ENCODE measurements at places on chromosomes 2 and 18.

- DNase-seq, result no peak
These were observed 24.3 kb upstream of the STAT1 start for GRCh38 chr2:191038241-191038725.

- DNase-seq, result no peak
These were observed 7.3 kb downstream of the PRADC1 start for GRCh38 chr2:73225513-73226360.

DNA sequence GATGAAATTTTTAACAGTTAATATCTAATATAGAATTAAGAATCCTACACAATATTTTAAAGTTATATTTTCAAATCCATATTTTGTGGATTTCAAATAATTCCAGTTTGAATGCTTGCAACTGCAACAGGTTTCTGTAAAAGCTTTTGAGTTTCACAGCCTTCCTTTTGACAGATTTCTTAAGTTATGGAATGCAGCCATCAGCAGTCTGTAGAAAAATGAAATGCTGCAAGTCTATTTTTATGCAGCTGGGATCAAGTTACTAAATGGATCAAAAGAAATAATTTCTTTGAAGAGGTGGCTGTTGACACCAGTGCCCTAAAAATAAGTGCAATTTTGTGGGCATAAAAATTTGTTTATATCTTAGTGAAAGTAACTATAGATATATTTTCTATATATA lies 657.2 kb downstream of the NRXN1 start:
- DNase-seq, result no peak

- DNase-seq, result no peak
These were observed 418.0 kb downstream of the THSD7B start for GRCh38 chr2:137183206-137183898.

DNA sequence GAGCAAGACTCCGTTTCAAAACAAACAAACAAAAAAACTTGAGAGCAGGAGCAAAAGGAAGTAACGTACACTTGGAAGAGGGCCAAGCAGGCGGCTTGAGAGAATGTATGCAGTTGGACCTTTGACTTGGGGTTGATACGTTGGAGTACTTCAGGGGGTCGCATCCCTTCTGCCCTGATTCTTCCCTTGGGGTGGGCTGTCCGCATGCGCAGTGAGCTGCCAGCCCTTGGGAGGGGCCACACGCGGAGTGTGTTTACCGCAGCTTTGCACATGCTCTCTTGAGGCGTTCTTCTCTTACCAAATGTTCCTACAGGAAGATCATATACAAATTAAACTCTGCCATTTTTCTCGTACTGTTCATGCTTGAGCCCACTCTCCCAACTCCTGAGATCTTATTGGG lies 38.1 kb upstream of the SOCS6 start:
- no peak for DNase-seq

DNA sequence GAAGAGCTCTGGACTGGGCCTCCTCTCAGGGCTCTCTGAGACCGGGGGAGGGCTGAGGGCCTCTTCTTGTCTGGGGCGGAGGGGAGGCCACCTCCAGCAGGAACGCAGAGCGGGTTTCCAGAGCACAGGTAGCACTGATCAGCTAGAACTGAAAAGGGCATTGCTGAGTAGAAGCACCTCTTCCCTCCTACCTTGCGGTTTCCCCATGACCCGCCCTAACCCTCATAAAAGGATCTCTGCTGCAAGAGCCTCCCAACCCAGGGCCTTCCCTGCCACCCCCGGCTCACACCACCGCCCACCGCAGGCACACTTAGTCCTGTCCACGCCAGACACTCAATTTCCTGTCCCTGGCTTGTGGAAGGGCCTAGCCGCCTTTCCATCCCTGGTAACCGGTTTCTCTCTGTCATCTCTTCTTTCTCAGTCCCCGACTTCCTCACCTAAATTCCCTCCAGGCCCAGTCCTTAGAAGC lies 966 bp downstream of the ADCY3 start:
- peak; percentile 45 for DNase-seq

DNA sequence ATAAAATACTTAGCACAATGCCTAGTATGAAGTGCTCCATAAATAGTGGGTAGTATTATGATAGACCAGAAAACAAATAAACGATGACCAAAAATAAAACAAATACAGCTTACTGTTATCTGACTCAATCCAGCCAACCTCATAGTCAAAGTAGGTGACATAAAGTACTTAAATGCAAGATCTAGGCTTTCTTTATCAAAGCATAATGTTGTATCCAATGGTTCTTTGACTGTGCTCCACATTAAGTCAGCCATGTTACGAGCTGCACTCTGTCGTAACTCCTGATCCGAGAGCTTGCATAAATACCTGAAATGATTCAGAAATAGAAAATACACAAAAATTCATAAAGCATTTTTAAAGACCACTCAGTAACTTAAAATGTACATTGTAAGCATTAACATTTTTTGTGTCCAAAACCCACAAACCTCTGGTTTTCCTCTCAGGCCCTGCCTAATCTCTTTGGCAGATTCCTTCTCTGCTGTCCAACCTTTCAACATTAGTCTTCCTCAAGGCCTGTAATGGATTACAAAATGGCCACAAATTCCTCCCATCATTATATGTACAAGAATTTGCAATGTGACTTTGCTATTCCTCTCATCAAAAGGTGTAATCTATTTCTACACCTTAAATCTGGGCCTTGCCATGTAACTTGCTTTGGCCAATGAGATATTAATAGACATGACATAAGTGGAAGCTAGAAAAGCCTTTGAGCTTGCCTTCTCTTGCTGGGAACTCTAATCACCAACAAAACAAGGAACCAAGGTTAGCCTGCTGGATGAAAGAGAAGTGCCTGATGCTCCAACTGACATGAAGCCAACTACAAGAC lies 90.6 kb downstream of the USP34 start:
- no peak for DNase-seq

DNA sequence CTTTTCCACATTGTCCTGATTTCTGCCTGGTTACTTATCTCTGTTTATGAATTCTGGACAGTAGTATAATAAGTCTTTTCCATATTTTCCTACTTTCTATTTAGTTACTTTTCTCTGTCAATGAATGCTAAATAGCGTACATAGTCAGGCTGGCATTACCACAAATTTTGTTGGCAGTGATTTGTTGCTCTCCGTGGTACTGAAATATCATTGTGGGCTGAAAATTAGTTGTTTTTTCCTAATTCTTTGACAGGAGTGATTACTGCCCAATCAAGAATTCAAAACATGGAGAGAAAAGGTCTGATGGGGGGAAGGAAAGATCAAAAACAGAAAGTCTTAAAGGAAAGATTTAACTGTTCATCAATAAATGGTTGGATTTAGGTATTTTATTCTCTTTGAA lies 7.7 kb upstream of the GALNT13 start:
- no peak for DNase-seq

GRCh38 chr2:238895361-238895882 lies 47.5 kb downstream of the TWIST2 start:
- DNase-seq, result no peak
